ENCODE measurements at places on chromosomes 2 and 18.

- peaks cover 89% of the 10 kb centered on the region for H3K36me3 ChIP-seq
- H3K4me3 ChIP-seq = no peak overlapping the region
- no peaks in the 10 kb centered on the region for H3K27me3 ChIP-seq
Observed at GRCh38 chr2:196137271-196137670, 34.1 kb downstream of the STK17B start.

DNA sequence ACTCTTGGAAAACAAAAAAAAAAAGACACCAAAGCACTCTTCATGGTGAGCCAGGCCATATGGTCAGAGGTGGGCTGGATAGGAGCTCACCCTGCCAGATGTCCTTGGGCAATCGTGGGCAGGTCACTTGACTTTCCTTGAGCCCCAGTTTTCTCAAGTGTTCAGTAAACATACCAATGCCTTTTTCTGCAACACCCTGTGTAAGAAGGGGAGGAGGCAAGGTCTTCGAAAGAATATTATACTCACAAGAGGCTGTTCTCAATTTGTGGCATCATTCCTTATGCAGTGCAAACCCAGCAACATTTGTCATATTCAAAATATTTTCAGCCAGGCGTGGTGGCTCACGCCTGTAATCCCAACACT, 22.9 kb upstream of the TMEM87B start:
- DNase-seq = no peak
- no peaks in the 10 kb centered on the region for H3K36me3 ChIP-seq
- H3K4me1 ChIP-seq = peaks cover 2% of the 10 kb centered on the region
- H3K27ac ChIP-seq = no peak overlapping the region

DNA sequence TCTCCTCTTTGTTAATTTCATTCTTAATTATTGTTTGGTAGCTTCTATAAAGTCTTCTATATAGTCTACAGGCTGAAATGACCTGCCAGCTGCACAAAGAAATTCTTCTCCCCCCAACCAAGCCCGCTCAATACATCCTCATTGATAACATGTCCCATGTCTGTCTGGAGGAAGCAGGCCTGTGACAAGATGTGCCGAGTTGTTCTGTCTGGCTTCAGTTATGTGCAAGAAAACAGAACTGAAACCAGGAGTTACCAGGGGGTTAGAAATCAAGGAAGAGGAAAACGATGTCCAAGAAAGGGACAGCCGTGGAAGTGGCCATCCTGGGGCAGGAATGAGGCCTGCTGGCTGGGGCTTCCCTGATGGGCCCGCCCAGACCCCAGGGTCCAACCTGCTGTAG, 57.6 kb downstream of the MTCL1 start:
- DNase-seq = no peak
- peaks cover 16% of the 10 kb centered on the region for H3K27me3 ChIP-seq
- no peak overlapping the region for H3K4me3 ChIP-seq
- peaks cover 2% of the 10 kb centered on the region for H3K36me3 ChIP-seq
- no peaks in the 10 kb centered on the region for H3K4me1 ChIP-seq
- no peak overlapping the region for H3K27ac ChIP-seq

- H3K27ac ChIP-seq = no peak overlapping the region
- H3K4me3 ChIP-seq = no peak overlapping the region
- H3K4me1 ChIP-seq = peaks cover 17% of the 10 kb centered on the region
- no peaks in the 10 kb centered on the region for H3K27me3 ChIP-seq
- peaks cover 8% of the 10 kb centered on the region for H3K36me3 ChIP-seq
Observed at GRCh38 chr2:127528487-127528886, 2.2 kb upstream of the IWS1 start.

GRCh38 chr2:217801115-217801531, 201.7 kb downstream of the TNS1 start:
- no peaks in the 10 kb centered on the region for H3K4me1 ChIP-seq
- no peak for DNase-seq
- no peak overlapping the region for H3K4me3 ChIP-seq
- no peaks in the 10 kb centered on the region for H3K36me3 ChIP-seq
- H3K27me3 ChIP-seq = no peaks in the 10 kb centered on the region

DNA sequence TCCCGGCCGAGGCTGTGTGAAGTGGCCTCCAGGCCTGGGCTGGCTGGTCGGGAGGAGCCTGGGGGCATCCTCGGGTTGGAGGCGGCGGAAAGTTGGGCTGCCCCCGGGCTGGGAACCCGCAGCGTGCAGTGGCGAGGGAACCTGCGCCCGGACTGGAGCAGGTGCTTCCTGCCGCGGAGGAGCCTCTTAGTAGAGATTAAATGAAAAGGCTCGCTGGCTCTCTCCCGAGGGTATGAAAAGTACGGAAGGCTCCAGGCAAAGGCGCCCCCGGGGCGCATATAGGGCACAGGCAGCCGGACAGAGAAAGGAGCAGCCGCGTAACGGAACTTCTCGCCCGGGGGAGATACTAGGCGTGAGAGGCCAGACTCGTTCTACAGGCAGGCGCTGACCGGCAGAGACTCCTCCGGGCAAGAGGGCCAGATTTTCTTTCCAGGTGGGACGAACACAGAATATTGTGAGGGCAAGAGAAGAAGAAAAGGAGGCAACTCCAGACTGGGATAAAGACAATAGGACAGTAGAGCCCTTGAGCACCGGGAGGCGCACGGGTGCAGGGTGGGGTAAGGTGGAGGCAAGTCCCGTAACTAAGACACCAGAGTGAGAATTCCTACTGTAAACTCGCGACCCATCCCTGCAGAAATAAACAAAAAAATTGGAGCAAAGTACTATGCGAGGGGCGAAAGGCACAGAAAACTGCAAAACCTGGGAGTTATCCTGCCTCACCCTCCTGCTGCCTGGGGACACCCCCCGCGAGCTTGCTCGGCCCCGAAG, 816 bp downstream of the CDH2 start:
- peak overlapping the region; percentile 60 for H3K4me3 ChIP-seq
- H3K4me1 ChIP-seq = peaks cover 13% of the 10 kb centered on the region
- DNase-seq = peak; percentile 1
- H3K27me3 ChIP-seq = peaks cover 56% of the 10 kb centered on the region

- H3K27ac ChIP-seq = peak overlapping the region; percentile 23
- no peak for DNase-seq
- peaks cover 20% of the 10 kb centered on the region for H3K36me3 ChIP-seq
Observed at GRCh38 chr2:69576880-69577279, 66.7 kb downstream of the AAK1 start.

Data from activated naive CD8-positive, alpha-beta T cell treated with anti-CD3 and anti-CD28 coated beads for 36 hours (primary cell).